ENCODE measurements at places on chromosomes 12 and 14.

GRCh38 chr14:91372671-91373495, 44.7 kb downstream of the CCDC88C start:
- DNase-seq = peak; percentile 48

DNA sequence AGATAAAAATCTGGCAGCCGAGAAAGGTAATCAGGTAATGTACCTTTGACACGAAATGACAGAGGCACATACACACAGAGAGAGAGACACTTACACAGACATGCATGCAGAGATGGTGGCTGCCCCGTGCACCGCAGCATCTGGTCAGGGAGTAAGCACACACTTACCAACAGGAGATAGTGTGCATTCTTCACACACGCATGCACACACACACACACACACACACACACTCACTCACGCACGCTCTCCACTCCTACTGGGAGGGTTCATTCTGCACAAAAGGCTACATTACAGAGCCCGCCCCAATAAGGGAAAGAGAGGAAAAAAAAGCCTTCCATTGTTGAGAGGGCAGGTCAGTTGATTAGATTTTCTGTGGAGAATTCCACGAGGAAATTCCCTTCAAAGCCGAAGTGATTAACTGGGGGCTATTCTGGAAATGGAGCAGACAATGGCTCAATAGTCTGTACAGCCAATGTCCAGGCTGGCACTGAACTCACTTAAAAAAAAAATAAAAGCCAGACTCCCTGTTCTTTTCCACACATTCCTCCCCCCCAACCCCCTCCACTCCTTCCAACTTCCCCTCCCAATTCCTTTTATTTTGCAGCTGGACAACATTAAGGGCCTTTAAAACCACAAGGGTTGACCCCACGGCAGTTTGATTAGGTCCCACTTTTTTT, 1.4 kb upstream of the SOX5 start:
- DNase-seq = no peak

- no peak for DNase-seq
These were observed 598.7 kb downstream of the SOX5 start for GRCh38 chr12:23350808-23351207.

GRCh38 chr12:30694412-30695198, 1.1 kb downstream of the IPO8 start:
- peak; percentile 20 for DNase-seq

DNA sequence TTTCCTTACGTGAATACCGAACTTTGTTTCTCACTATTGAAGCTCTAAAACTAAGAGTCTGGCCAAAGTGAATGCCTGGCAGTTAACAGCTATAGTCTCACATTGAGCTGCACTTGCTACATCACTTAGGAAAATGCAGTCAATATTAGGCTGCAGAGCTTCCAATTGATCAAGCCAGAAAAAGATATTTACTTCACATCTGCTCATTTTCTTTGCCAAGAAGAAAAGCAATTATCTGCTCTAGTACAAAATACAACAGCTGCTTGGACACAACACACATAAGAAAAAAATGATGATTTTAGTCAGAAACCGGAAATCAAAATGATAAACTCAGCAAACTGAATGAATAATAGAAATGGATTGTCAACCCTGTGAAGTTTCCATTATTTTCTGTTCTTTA, 45.4 kb downstream of the TMTC1 start:
- DNase-seq = no peak

DNA sequence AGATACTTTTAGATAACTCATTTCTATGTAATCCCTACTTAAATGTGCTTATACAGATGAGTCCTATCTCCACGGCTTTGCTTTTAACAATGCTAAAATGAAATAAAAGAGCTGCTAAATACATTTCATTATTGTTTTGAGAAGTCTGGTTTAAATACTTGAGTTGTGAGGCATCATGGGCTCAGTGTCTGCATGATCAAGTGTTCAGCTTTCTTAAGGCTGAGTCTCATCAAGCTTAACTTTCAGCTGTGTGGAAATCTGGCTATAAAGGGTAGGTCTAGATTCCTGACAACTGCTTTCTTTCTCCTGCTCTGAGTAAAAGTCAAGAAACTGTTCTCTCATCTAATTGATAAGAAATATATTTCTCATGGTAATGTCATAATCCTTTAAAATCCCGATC, 235.4 kb downstream of the FSCB start:
- no peak for DNase-seq

GRCh38 chr12:3101309-3102024, 24.3 kb downstream of the TSPAN9 start:
- DNase-seq = no peak
